ENCODE measurements at places on chromosomes 5 and 9.

DNA sequence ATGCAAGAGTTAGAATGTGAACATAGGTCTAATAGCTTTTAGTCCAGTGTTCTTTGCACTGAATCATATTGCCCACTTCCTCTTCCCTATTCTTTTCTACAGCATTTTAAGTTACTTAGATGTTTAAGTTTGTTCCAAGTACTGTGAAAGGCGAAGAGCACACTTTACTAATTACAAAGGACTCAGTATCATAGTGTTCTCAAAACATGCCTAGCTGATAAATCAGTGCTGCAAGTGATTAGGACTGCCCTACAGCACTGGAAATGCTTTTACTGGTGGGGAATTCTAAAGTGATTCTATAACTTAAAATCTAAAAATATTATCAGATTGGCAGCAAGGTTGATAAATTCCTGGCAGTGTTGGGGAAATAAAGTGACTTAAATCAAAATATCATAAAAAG lies 177.9 kb upstream of the KCNN2 start:
- peak; percentile 72 for DNase-seq

DNA sequence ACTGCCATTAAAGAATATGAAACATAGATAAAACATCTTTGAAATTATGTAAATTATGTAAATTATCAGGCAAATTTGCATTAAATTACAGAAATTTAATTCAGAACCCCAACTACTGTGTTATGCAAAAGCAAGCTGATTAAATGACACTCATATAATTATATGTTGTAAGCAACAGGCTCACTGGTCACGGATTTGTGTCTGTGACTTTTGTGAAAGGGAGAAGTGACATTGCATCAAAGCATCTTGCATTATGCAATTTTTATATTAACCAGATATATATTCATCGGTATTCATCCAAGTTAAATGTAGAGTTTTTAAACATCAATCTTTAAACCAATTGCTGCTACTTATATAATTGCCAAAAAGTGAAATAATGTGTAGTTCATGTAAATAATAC lies 13.0 kb upstream of the GLIPR2 start:
- no peak for DNase-seq

GRCh38 chr9:27489087-27489876 lies 34.8 kb upstream of the IFNK start:
- DNase-seq: no peak

- DNase-seq: no peak
Measured at GRCh38 chr9:129895376-129896268, 60.4 kb downstream of the USP20 start.

- DNase-seq: peak; percentile 66
Measured at GRCh38 chr9:16028548-16028947, 475.7 kb downstream of the CCDC171 start.

DNA sequence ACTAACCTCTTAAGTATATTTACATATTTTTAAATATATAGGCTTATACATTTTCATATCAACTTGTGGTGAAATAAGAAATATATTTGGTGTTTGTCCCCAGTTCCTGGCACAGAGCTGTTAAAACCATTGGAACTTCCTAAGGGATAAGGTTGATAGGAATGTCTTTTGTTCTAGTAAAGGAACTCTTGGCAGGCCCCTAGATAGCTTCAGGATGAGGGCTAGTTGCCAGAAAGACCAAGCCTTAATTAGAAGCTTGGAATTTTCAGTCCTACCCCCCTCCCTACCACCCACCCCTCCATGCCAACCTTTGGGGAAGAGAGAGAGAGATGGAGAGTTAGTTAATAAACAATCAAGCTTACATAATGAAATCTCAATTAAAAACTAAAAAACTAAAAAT lies 638.6 kb upstream of the ACO1 start:
- DNase-seq: no peak

- DNase-seq: no peak
Measured at GRCh38 chr9:110208031-110208430, at the start of gene C9orf152. Gene C9orf152, minus strand, starts transcription at chr9:110208159. Its CDS starts 580 bp downstream, at chr9:110207579.

DNA sequence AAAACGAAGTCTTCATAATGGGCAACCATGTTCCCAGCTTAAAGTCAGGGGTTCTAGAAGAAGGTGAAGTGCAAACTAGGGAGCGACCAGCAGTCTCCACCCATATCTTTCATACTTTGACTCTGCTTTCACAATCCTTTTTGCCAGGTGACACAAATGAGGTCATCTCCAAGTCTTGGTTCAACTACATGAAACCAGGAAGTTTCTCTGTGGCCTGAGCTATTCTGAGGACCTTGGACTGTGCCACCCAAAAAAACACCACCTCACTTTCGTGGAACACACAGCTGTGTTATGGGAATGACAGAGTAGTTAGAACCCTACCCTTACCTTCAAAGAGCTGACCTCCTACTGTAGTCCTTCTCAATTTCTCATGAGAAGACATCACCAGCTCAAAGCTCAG lies 309.2 kb downstream of the AGTPBP1 start:
- DNase-seq: no peak

- no peak for DNase-seq
Measured at GRCh38 chr9:121889990-121890563, 203.0 kb downstream of the TTLL11 start.

- no peak for DNase-seq
Measured at GRCh38 chr5:92429646-92430045, 1046.5 kb upstream of the ARRDC3 start.

- DNase-seq: peak; percentile 45
Measured at GRCh38 chr5:137486707-137487106, 12.4 kb downstream of the SPOCK1 start.

DNA sequence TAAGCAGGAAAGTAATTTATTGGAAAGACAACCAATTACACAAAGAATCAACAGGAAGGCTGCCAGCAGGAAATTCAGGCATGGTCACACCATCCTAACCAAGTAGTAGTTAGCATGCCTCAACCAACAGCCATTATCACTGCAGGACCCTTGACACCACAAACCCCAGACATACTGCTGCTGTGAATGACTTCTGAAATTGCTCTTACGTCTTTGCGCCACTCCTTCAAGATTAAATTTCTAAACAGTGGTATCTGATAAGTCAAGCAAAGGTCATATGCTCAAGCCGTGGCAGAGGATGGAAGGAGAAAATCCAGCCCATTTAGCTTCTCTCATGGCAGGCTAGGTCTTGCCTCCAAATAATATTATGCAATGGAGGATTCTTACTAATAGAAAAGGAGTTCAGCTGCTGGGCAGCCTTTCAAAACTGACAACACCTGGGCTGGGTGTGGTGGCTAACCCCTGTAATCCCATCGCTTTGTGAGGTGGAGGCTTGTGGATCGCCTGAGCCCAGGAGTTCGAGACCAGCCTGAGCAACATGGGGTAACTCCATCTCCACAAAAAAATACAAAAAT lies 5.0 kb upstream of the PTGER4 start:
- DNase-seq: no peak

DNA sequence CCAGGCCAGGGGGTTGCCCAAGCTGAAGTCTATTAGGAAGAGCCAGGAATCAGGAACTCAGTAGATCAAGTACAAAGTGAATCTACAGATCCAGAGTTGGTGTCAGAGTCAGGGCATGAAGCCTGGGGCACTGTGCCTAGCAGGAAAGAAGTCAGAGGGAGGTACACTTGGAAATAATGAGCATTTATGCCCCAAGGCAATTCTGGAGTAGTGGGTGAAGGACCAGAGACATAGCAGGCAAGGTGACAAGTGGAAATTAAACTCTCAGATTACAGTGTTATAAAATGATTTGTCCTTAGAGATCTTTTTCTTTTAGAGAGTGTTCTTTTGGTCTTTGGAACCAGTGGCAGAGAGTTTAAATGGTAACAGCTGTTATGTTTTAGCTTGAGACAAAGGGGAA lies 138.0 kb downstream of the ADAMTSL1 start:
- DNase-seq: no peak

DNA sequence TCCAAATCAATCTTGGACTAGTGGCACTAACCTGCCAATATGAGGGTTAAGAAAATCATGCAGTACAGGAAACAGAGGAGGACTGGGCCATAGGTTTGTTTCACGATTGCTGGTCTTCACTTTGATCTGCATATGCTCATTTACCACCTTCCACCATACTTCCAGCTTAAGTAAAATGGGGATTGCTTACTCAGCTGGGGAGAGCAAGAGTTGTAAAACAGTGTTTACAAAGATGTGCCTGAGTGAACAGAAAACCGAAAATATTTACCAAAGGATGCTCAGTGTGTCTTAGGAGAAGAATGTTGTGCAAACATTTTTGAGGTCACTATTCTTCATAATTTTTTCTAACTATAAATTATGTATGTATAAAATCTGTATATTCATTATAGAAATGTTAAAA lies 65.1 kb upstream of the DNAH5 start:
- DNase-seq: no peak

GRCh38 chr5:118295045-118295444 lies 693.3 kb downstream of the DTWD2 start:
- no peak for DNase-seq

GRCh38 chr9:127047971-127048370 lies 74.5 kb downstream of the ANGPTL2 start:
- DNase-seq: no peak

GRCh38 chr5:84384604-84385575 lies at the start of gene EDIL3:
Gene EDIL3, minus strand, starts transcription at chr5:84384880. Its CDS starts 506 bp downstream, at chr5:84384374.
- DNase-seq: peak; percentile 63

- DNase-seq: no peak
Measured at GRCh38 chr5:89246252-89246651, 363.3 kb upstream of the MEF2C start.

- DNase-seq: no peak
Measured at GRCh38 chr5:144971108-144971850, 800.6 kb downstream of the KCTD16 start.

DNA sequence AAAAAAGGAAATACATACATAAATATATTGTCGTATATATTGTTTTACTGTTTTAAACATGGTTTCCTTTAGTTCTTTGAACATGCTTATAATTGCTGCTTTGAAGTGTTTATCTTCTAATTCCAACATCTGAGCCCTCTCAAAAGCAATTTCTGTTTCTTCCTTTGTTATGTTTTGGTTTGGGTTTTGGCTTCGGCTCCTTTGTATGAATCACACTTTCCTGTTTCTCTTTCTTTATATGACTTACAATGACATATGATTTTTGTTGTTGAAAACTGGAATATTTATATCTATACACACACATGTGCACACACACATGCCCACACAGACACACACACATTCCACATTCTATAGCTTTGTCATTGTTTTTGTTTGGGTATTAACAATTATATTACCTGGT lies 1206.7 kb downstream of the CDH12 start:
- DNase-seq: peak; percentile 38

DNA sequence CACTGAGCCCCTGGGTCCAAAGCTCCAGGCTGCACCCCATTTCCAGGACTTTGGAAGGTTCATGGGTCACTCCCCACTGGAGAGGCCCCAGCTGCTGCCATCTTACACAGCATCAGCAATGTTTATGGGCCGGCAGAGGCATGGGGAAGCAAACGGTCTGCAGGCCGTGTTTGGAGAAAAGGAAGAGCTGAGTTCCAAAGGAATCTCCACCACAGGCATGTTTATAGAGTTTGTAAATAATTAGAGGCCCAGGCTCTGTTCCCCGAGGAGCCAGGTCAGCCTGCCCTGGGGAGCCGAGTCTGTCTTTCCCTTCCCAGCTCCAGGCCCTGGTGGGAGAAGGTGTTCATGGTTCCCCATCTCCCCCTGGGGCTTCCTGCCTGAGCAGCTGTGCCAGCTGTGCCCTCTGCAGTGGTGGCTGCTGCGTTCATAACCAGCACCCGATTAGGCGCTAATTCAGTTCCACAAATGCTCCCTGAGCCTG lies 64.8 kb downstream of the COL27A1 start:
- no peak for DNase-seq

DNA sequence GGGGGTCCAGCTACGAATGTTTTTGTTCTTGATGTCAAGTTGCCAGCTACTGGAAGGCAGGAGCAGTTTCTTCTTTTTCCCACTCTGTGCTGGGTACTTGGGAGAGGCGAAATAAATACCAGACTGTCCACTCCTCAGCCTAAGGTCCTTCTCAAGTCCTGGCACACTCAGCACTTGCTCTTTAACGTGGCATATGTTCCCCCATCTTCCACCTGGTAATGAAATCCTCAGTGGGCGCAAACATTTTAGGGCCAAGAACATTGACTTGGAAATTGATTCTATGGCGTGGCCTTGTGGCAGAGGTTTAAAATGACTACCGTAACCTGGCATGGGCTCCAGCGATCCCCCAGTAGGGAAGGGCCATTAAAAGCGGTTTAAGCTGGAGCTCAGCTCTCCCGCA lies 51.1 kb upstream of the UBTD2 start:
- DNase-seq: no peak

- no peak for DNase-seq
Measured at GRCh38 chr5:176985516-176985915, 21.1 kb downstream of the UIMC1 start.

GRCh38 chr5:74433896-74434829 lies 206.4 kb downstream of the ENC1 start:
- no peak for DNase-seq

GRCh38 chr5:89232139-89232603 lies 349.2 kb upstream of the MEF2C start:
- DNase-seq: no peak

DNA sequence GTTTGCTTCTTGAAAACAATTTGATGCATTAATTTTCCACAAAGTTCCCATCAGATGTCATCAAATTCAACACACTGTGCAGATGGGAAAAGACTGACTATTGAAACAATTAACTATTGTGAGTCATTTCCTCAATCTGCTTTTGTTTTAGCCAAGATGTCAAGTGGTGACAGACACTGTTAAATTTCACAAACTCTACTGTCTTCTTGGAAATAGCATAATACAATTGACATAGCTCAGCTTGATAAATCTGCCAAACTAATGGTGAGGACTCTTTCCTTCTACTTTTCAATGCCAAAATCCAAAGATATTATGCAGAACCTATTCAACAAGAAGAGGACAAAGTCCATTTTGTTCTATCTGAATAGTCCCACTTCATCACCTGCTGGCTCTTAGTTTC lies 242.3 kb downstream of the CAAP1 start:
- DNase-seq: no peak

- peak; percentile 61 for DNase-seq
Measured at GRCh38 chr9:6498982-6499381, 86.0 kb downstream of the UHRF2 start.

GRCh38 chr5:111165058-111165457 lies 59.1 kb upstream of the CAMK4 start:
- DNase-seq: no peak

DNA sequence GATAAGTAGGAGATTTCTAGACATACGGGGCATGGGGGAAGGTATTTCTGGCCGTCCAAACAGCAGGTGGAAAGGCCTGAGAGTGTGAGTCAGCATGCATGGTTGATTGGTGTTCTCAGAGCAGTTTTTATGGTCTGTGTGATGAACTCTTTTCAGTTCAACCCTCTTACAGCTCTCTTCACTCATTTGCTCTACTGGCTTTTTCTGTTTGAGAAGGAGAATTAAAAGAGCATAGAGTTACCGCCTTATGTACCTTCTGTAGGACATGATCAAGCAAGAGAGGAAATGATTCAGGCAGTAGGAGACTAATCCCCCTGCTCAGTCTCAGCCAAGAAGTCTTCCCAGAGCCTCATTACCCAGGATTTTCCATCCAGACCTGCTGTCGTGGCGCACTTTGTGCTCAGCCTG lies 92.4 kb downstream of the PRDM6 start:
- DNase-seq: no peak

DNA sequence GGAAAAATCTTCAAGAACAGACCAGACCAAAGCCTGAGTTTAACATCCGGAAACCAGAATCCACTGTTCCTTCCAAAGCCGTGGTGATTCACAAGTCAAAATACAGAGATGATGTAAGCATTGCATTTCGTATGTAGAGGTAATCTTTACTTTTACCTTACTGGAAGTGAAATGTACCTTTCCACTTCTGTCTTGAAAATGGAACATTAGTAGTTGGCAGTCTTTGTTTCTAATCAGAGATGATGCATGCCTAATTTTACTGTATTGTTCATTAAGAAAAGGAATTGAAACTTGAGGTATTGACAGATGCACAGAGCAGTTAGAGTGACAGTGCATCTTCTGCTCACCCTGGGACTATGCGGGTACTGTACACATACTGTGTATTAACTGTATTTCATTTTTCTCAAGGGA lies 34.6 kb downstream of the HABP4 start:
- no peak for DNase-seq

Measured in fibroblast of skin of back (primary cell).